Osteocyte (in vitro differentiated cells): ENCODE measurements at places on chromosomes 1 and 21. TPM values are rescaled to one million over a fixed set of nuclear protein-coding genes. Genes with fewer than 3 reads are reported as not detected.

CRYAA gene
- total RNA-seq: not detected in 2 replicates

DNA sequence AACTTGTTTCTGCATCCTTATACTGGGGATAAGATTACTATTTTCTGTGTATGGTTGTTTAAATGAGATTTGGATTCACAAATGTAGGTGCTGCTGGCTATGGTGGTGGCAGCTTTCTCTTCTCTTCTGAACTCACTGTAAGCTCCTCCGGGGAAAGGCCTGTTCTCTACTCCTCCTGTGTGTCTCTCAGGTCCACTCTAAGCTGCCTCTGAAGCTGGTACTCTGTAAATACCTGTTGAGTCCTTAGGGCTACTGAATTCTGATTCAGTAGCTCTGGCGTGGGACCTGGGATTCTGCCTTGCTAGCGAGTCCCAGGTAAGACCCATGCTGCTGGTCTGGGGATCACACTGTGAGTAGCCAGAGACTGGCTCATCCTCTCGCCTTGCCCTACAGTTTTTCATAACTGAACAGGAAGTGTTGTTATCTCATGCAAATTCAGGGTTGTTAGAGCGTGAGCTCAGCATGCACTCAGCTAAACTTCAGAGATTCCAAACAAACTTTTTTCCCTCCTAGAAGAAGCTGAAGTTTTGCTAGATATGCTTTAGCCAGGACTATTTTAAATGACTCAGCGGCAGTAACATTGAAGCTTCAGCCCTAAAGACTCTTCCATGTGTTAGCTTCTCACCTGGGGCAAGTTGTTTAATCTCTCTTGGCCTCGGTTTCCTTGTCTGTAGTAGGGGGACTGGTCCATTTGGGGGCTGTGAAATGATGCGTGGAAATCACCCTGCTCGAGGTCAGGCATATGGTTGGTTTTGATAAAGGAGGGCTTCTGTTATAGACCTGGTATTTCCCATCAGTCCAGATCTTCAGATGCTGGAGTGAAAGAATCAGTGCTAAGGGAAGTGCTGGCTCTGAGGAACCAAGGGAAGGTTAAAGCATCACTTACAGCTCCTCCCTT is 271.5 kb upstream of the TMEM51 start:
- H3K27me3 ChIP-seq: no peaks in the 10 kb centered on the region
- H3K4me1 ChIP-seq: no peaks in the 10 kb centered on the region
- no peaks in the 10 kb centered on the region for H3K36me3 ChIP-seq
- H3K4me3 ChIP-seq: no peak overlapping the region
- H3K27ac ChIP-seq: no peak overlapping the region

DNA sequence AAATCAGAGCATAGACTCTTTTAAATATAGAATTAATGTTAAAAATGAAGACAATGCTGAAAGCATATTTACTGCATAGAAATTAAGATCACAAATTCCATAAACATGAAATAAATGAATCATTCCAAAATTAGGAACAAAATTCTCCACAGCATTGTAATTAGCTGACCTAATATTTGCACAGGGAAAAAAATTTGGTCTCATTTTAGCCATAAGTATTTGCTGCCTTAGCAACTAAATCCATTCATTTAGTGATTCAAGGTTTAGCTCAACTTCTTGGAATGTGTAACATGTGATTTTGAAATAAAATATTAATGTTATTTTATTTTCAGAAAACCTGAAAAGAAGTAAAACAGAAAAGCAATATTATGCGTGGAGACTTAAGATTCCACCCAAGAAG is 25.5 kb downstream of the ADAMTS5 start:
- peaks cover 61% of the 10 kb centered on the region for H3K36me3 ChIP-seq
- no peak overlapping the region for H3K27ac ChIP-seq
- no peak for DNase-seq
- H3K27me3 ChIP-seq: no peaks in the 10 kb centered on the region
- no peak overlapping the region for H3K4me3 ChIP-seq
- peaks cover 45% of the 10 kb centered on the region for H3K4me1 ChIP-seq

GRCh38 chr1:184299406-184299790 is 87.4 kb upstream of the C1orf21 start:
- H3K27ac ChIP-seq: peak overlapping the region; percentile 85
- peaks cover 2% of the 10 kb centered on the region for H3K36me3 ChIP-seq
- H3K4me3 ChIP-seq: no peak overlapping the region
- H3K27me3 ChIP-seq: no peaks in the 10 kb centered on the region

DNA sequence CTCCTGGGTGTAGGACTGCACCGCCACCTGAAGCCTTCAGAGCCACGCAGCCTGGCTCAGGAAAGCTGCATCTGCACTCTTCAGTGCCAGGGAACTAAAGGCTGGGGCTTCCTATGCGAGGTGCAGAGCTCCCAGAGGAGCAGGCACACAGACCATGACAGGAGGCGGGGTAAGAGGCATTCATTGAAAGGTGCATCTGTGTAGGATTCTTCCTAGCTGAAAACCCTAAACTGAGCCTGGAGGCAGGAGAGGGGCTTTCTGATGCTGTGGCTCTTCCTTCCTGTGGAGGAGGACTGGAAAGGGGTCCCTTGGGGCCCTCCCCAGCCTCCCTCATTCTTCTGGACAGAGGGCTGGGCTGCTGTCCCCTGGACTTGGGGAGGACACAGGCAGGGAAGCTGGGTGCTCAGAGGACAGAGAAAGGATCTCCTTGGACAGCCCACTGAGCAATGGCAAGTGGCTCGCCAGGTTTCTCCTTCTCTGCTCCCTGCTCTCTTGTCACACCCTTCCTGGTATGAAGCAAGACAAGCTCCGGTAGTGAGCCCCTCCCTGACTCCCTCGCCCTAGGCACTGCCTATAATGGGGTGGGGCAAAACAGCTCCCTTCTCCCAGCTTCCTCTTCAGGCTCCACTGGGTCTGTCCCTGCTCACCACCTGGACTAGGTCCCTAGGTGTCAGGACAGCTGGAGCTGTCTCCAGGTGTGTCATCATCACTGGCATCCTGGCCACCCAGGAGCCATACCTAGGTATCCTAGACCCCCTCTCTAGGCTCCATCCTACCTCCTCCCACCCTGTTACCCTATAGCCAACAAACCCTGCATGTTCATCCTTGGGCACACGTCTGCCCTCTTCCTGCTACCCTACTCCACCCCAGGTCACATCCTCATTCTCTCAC is 20.0 kb downstream of the S100A6 start:
- no peak overlapping the region for H3K27ac ChIP-seq
- H3K4me1 ChIP-seq: peaks cover 41% of the 10 kb centered on the region
- no peaks in the 10 kb centered on the region for H3K27me3 ChIP-seq

CLCNKA gene
- not detected in 2 replicates for total RNA-seq

DNA sequence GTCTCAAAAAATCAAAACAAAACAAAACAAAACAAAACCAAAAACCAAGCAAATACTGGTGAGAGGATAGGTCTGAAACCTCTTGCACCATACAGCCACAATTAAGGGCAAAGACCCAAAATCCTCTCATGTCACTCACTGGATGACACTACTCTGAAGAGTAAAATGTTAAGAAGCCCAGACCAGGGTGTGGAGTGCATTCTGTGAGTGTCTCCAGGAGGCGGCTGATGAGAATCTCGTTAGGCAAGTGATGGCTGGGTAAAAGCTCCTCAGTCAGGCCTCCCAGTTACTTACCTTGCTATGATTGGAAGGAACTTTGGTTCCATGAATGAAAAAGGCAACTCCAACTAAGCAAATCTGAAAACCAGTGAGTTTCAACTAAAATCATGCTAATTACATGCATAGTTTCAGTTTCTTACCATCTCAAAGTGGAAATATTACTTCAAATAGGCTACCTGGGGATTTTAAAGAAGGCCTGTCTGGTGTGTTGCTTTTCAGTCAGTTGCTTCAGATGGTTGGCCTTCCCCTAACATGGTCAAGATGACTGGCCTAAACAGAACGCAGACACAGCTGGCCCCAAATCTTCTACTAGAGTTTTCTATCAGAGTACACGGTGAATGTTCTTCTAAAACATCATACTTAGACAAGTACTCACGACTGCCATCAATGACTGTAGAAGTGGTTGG is 95.1 kb downstream of the KIAA0319L start:
- no peaks in the 10 kb centered on the region for H3K4me1 ChIP-seq
- DNase-seq: no peak
- H3K27ac ChIP-seq: no peak overlapping the region
- H3K36me3 ChIP-seq: peaks cover 45% of the 10 kb centered on the region
- no peak overlapping the region for H3K4me3 ChIP-seq

GRCh38 chr1:202631076-202631923 is 79.0 kb downstream of the SYT2 start:
- no peak overlapping the region for H3K4me3 ChIP-seq
- peaks cover 30% of the 10 kb centered on the region for H3K27me3 ChIP-seq
- no peaks in the 10 kb centered on the region for H3K36me3 ChIP-seq
- no peak for DNase-seq
- no peak overlapping the region for H3K27ac ChIP-seq

DNA sequence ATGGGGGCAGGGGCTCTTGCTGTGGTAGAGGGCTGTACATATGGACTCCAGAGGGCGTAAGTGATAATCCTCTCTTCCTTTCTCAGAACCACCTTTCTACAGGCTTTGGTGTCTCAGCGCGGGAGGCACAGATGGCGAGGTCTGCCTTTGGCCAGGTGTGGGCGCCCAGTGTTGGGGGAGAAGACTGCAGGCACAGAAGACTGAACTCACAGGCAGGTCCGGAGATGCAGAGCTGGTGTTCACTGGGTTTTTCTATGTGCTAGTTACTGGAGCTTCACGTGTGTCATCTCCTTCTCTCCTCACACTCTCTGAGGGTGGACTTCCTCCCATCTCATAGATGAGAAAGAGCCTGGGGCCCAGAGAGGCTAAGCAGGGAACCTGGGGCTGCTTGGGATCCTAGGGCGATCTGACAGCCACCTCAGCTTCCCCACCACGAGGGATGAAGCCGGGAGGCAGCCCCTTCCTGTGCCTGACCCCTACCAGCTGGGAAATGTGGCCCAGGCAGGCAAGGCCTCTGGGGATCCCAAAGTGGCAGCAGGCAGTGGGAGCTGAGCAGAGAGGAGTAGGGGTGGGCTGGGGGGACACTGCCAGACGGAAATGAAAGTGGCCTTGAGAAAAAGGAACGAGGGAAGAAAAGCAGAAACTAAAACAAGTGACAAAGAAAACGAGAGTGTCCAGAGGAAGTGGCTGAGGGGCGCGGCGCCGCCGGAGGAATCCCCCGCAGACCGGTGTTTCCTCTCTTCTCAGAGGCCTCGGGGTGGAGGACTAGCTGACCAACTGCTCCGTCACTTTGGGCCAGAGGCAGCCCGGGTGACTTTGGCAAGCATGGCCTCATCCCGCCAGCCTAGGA is 191.6 kb downstream of the HIVEP3 start:
- H3K4me1 ChIP-seq: peaks cover 12% of the 10 kb centered on the region
- H3K27ac ChIP-seq: no peak overlapping the region
- no peak for DNase-seq
- no peaks in the 10 kb centered on the region for H3K36me3 ChIP-seq

- peaks cover 9% of the 10 kb centered on the region for H3K36me3 ChIP-seq
- H3K27ac ChIP-seq: no peak overlapping the region
- peaks cover 37% of the 10 kb centered on the region for H3K27me3 ChIP-seq
- no peak for DNase-seq
Measured at GRCh38 chr1:59309795-59310548, 13.1 kb downstream of the FGGY start.

DNA sequence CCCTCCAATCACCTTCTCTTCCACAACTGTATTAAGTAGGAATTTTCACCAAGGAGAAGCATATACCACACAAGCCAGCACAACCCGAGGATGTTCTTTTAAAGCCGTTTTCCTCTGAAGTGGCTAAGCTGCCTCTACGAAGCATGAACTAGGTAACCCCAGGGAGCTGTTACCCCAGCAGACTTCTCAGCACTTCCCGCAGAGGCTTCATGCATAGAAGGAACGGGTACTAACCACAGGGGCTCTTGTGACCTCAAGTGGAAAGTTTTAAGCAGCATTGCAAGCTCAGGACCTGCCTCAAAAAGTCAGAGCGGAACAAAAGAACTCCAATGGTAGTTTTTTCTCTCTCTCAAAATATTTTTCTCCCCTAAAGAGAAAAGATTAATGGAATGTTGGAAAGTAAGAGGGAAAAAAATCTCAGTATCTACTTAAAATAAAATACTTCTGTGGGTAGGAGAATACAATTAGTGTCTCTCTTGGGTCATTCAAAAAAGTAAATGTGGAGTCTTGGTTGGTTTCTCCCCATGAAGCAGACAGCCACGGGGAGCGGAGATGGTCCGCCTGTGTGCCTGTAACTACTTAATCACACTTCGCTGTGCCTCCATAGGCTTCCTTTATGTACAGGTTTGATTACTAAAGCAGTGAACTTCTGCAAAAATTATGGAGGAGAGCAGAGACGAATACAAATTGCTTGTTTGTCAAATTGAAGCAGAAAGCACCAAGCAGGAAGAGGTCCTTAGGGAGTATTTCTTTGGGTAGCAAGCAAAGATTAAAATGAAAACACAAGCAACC is 40.9 kb downstream of the STX6 start:
- H3K4me1 ChIP-seq: peaks cover 29% of the 10 kb centered on the region
- no peaks in the 10 kb centered on the region for H3K27me3 ChIP-seq
- H3K36me3 ChIP-seq: peaks cover 49% of the 10 kb centered on the region
- peak overlapping the region; percentile 39 for H3K4me3 ChIP-seq
- peak overlapping the region; percentile 84 for H3K27ac ChIP-seq

NUCKS1 gene
- 189 and 215 TPM in 2 replicates for total RNA-seq

DNA sequence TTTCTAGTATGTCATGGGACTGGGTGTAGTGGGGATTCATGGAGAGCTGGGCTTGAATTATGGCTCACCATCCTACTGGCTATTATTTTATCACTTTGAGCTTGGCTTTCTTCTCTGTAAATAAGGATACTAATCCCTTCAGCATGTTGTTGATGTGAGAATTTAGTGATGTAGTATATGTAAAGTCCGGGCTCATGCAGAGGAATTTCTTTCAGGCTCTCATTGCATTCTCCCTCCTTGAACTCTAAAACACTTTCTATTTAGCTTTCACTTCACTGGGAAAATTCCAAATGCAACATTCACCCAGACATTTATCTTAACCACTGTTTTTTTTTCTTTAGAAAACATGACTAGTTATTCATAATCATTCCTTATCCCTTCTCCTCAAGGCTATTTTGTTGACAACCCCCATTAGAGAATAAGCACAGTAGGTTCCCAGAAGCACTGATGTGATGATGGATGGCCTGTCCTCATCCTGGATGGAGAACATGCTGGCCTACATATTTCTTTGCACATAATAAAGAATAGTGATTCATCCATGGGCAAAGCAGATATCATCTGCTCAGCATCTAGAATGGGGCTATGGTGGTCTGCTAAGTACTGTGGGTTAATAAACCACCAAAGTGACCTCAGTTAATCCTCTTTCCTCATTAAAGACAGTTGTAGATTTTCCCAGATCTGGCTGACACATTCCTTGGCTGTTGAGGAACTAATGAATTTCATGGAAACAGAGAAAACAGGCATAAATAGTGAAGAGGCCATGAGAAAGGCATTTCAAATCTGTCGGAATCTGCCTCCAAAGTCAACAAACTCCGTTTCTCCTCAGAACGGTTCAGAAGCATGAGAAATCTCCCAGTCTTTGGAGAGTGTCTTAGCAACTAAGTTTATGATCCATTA is 68.0 kb upstream of the CYP2J2 start:
- H3K27ac ChIP-seq: peak overlapping the region; percentile 97
- H3K27me3 ChIP-seq: no peaks in the 10 kb centered on the region
- H3K4me1 ChIP-seq: peaks cover 66% of the 10 kb centered on the region

DNA sequence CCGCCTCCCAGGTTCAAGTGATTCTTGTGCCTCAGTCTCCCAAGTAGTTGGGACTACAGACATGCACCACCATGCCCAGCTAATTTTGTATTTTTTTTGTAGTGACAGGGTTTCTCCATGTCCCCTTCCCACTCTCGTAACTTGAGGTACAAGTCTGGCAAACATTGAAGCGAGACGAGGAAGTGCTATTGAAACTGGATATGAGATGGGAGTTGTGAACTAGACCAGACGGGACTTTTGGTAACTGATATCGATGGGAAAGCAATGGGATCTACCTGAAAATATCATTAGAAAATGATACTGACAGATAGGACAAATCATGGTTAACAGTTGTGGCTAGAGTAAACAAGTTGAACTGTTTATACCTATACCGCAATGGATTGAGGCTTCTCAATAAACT is 95.2 kb upstream of the TRABD2B start:
- H3K4me1 ChIP-seq: no peaks in the 10 kb centered on the region
- no peaks in the 10 kb centered on the region for H3K36me3 ChIP-seq

PLA2G2D gene
- not detected in 2 replicates for total RNA-seq

MX1 gene
- 4.0 and 5.0 TPM in 2 replicates for total RNA-seq

AMIGO1 gene
- total RNA-seq: 5.2 and 5.4 TPM in 2 replicates
